ENCODE measurements at places on chromosomes 2 and 18.

DNA sequence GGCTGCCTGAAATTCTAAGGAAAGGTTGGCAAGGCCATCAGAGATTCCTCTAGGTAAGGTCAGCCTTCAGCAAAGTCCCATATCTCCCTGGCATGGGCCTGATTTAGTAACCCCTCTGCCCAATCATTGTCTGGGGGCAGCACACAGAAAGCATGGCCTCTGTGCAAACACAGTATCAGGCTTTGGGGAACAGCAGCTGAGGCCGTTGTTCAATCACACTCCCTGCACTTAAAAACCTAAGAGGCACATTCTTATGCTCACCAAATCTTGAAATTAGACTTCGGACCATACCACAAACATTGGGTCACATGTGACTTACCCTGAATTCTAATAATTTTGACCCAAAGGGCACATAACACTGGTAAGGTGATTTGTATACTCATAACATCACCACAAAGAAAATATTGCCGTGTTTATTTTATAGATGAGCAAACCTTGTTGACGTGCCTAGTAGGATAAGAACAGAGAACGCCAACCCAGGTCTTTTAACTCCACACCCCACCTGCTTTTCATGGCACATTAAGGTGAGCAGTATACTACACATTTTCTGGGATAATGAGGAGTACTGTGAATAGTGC, 212.7 kb downstream of the HNMT start:
- DNase-seq: no peak

DNA sequence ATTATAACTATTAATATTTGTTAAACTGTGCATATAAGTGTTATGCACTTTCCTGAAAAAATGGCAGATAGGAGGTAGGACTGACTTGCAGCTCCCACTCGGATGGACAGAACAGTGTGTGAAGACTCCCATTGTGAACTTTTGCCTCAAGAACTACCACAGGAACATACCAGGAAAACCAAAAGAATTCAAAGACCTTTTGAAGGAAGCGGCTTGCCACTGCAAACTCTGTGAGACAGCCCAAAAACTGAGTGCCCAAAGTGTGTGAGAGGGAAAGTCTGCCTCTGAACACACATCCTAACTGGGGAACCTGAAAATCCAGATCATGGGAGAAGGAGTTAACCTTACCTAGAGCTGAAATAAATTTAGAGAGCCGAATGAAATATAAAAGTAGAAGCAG, 171.0 kb downstream of the ZBTB7C start:
- no peak for DNase-seq

- DNase-seq: peak; percentile 62
Measured at GRCh38 chr18:23131693-23132319, 3.5 kb upstream of the CABLES1 start.

DNA sequence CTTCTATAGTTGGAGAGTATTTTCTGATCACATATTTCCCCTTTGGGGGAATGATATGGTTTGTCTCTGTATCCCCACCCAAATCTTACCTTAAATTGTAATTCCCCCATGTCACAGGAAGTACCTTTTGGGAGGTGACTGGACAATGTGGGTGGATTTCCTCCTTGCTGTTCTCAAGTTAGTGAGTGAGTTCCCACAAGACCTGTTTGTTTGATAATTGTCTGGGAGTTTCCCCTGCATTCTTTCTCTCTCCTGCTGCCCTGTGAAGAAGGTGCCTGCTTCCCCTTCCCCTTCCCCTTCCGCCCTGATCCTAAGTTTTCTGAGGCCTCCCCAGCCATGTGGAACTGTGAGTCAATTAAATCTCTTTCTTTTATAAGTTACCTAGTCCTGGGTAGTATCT, 222.7 kb upstream of the SLC39A10 start:
- DNase-seq: no peak

- DNase-seq: no peak
Measured at GRCh38 chr2:181074457-181074856, 94.1 kb downstream of the UBE2E3 start.

DNA sequence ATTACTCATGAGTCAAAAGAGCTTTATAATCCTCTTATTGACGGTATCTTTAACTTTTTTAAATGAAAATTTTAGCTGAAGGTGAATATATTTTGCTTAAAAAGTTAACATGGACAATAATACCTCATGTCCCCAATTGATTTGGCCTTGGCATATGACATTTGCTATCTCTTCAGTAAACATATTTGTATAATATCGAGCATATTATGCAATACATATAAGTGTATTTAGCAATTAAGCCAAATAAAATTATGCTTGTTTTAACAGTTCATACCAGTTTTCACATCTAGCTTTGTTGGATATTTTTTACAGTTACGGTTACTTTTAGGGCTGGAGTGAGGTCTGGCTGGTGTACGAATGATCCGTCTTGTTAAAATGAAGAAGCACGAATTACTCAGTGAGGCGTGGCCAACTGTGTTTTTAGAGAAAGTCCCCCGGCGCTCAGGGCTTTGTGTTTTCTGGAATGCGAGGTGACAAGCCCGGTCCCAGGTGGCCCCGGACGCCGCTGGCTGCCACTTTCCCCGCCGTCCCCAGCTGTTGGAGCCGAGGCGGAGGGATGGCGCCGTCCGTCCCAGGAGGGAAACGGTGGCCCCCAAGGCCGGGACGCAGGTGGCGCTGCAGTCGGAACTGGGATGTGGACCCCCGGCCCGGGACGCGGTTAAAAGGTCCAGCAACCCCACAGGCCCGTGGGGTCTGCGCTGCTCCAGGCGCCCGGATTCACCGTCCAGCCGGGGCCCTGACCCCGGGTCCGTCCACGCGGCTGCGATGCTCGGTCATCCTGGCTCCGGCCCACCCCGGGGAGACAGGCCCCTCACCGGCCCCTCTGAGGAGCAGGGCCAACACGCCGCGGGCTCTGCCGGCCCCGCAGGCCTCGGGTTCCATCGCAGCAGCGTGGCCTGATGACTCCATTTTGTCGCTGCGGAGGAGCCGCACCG, 41.3 kb downstream of the TMEM18 start:
- DNase-seq: no peak

GRCh38 chr2:217160103-217160743, 300.4 kb upstream of the TNP1 start:
- no peak for DNase-seq
